ENCODE measurements at places on chromosomes 1 and 21.

DNA sequence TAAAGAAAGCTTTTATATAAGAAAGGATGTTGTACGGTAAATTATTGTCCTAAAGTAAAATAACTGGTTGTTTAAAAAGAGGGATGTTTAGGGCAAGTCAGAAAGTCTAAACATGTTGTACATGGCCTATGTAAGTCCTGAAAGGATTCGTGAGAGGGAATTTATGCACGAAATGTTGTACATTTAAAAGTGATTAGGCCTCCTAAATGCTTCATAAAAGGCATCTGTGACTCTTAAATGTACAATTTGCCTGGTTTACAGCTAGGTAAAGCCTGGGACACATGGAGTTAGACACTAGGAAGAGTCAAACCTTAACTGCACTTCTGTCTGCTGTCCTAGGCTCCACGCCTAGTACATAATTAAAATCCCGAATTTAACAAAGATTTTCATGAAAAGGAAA, 9.7 kb downstream of the KRTAP13-3 start:
- DNase-seq, result no peak

- no peak for DNase-seq
Observed at GRCh38 chr1:82896036-82896435, 1095.3 kb downstream of the ADGRL2 start.

GRCh38 chr1:67371681-67372080, 58.5 kb downstream of the SERBP1 start:
- DNase-seq, result no peak

GRCh38 chr1:210132582-210132981, 100.0 kb upstream of the SERTAD4 start:
- DNase-seq, result no peak

- DNase-seq, result no peak
Observed at GRCh38 chr21:28239340-28239739, 753.3 kb downstream of the LTN1 start.

DNA sequence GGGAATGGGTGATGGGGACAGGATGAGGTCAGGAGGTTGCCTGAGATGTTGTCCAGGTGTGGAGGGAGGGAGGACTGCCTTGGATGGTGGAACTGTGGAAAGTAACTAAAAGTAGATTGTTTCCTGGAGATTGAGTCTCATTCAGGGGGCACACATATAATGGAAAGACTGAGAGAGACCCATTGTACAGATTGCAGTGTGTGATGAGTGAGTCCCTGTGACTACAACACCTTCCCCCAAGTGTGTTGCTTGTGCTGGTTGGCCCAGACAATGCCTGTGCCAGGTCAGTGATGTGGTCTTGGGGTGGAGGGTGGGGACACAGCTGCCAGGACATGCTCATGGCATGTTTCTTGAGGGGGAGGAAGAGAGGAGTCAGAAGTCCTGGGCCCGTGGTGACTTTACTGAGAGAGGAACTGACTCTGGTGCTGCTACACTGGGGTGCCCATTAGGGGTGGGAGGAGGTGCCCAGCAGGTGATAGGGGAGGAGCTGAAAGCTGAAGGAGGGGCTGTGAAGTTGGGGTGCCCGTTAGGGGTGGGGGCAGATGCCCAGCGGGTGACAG, 5.2 kb downstream of the SNAP47 start:
- DNase-seq, result no peak

- DNase-seq, result no peak
Observed at GRCh38 chr1:178684542-178685000, 40.5 kb upstream of the RALGPS2 start.

DNA sequence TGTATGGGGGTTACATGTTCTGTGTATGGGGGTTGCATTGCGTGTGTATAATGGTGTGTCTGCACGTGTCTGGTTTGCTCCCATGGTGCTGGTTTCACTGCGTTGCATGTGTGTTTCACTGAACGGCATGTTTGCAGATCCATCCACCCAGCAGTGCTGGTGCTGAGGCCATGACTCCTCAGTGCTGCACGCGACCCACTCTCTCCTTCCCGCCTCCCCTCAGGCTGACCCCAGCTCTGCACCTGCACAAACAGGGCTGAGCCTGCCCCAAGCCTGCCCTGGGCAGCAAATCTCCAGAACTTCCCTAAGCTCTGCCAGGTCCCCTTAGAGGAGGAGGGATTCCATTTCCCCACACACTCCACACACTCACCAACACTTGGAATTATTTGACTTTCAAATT, 18.7 kb downstream of the ACTRT2 start:
- no peak for DNase-seq

DNA sequence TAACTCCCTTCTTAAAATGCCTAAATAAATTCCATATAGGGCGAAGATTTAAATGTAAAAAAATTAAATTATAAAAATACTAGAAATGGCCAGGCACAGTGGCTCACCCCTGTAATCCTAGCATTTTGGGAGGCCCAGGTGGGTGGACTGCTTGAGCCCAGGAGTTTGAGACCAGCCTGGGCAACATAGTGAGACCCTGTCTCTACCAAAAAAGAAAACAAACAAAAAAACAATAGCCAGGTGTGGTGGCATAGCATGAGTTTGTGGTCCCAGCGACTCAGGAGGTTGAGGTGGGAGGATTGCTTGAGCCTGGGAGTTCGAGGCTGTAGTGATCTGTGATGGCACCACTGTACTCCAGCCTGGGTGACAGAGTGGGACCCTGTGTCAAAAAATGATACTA, 17.8 kb downstream of the SORT1 start:
- no peak for DNase-seq

DNA sequence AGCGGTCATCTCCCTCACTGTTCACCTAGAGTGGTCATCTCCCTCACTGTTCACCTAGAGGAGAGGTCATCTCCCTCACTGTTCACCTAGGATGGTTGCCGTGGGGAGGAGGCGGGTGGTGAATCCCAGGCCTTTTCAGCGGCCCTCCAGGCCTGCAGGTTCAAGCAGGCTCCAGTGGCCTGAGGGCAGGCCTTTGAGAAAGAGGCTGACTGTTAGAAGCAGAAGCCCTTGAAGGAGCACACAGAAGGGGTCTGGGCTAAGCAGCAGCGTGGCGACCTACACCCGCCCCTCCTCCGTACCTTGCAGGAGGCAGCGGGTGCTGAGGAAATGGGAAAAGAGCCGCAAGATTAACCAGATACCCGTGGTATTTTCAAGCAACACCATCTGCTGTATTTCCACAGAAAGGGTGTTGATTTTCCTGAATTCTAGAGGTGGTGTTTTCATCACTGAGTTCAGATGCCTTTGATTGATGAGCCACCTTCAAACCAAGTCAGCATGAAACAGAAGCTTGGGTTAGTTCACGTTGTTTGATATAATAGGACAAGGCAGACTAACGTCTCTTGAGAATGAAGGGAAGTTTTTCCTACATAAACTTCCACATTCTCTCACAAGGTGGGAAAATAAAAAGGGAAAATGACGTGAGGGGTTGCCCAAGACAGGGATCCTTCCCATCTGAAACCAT, 289.5 kb downstream of the KIF26B start:
- no peak for DNase-seq

DNA sequence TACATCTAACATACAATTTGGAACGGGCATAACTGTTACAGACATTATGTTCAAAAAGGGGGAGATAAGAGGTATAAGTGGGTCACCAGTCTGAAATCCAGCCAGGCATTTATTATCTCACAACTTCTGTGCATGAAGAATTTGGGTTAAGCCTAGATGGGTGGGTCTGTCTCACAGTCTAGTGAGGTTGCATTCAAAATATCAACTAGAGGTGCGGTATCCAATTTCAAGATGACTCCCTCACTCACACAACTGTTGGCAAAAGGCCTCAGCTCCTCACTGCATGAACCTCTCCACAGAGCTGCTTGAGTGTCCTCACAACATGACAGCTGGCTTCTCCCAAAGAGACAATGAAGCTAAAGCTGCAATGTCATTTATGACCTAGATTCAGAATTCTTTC, 4.7 kb downstream of the AUNIP start:
- no peak for DNase-seq

DNA sequence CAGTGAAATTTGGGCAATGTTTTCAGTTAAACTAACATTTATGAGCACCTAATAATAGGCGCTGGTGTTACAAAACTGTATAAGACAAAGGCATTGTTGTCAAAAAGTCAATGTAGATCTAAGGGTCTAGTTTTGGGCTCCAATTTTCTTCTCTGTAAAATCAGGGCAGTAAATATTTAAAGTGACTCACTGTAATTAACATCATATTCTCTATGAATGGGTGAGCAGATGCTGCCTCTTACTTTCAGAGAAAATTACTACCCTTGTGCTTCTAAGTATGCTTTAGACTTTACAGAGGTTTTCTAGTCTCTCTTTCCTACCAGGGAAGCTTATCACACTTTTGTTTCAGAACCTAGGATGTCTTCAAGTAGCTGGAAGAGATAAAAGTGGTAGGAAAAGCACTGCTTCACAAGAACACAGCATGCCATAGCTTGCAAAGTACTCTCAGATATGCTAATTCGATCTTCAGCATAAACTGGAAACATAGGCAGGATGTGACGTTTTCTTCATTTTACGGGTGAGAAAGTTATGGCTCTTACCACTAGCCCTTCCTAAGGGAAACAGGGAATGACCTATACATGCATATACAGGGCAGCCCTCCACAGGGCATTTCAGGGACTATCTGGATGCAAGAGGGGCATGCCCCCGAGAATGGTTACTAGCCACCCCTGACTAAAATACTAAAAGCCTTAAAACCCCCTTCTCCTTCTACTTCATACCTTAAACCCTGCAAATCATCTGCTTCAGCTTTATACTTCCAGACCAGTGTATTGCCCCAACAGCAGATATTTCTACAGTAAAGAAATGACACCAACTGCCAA, 2.6 kb downstream of the C1orf116 start:
- DNase-seq, result no peak

- DNase-seq, result no peak
Observed at GRCh38 chr1:206686478-206687249, 2.0 kb downstream of the MAPKAPK2 start.

DNA sequence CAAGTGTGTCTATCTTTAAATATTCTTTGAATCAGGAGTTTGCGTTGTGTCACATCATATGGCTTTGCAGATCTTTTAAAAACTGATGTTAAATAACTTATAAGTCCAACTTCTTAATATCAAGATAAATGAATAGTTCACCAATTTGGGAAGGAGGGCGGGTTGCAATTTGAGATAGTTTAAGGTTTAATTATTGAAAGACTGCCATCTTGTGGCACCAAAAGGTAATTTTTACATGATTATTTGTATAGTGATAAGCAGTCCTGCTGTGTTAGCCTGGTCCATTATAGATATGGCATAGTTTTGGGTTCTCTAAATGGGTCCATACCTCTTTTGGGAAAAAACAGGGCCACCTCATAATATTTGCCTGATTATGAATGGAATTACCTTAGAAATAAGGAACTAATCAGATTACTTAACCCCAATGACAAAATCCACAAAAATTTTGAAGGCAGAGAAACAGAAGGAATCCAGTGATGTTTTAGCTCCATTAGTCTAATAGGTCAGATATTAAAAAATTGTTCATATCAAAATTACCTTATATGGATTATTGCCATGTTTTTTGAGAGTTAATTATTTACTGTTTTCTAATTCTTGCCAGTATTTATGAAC, 64.3 kb downstream of the PRKAA2 start:
- DNase-seq, result no peak

DNA sequence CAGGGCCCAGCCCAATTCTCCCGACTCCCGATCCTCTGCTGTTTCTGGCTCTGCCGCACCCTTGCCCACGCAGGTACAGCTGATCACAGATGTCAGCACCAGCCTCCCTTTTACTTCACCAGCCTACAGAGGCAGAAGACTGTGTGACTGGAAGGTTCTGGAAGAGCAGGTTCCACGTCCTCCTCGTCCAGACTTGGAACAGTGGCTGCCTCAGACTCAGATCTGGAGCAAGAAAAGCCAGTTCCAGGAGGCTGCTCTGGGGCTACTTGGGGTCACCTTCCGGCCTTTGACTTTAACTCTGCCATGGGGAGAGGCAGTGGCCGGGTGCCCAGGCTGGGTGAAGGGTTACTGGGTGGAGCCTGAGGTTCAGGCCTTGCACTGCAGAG, 16.1 kb upstream of the KLHDC7A start:
- no peak for DNase-seq

DNA sequence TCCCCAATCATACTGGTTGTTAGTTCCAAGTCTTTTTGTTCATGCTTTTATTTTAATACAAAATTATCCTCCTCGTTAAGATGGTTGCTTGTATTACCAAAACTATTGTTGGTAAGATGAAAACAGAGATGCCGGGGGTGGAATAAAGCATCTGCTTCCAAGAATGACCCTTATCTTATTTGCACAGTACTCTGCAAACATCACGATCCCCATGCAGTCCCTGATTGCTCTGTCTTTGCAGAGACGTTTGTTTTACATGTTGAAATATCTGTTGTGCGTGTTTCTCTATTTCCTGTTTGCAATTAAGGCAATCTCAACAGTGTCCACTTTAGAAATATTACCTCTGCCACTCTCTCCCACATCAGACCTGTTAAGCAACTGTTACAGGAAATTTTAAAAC, 141.3 kb upstream of the NCAM2 start:
- DNase-seq, result no peak

DNA sequence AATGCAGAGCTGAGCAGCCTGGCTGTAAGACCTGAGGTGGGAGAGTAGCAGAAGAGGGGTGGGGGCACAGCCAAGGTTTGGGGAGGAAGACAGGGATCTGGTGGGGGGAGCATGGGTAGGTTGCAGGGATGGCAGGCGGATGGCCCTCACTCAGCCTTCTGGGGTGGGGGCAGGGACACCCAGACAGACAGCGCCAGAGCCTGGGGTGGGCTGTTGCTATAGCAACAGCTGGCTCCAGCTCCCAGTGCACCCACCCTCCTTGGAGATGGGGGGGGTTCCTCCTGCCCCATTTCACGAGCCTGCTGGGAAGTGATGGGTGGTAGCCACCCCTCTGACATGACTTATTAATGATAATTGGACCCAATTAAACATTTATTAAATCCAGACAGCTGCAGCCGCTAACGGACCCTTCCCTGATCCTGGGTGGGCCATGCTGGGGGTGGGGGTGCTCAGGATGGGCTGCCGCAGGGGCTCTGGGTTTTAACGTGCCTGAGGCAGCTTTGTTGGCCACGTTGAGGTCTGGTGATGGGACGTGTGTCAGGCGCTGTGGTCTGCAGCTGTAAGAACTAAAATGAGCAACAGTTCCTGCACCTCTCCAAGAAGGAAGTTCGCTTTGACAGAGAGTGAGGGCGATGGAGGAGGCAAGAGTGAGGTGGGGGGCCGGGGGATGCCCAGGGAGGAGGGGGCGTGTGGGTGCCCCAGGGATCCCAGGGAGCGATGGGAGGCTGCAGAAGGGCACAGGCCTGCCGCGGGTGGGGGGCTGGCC, 19.4 kb downstream of the AGRN start:
- DNase-seq, result no peak

GRCh38 chr1:218711001-218711400, 365.9 kb downstream of the TGFB2 start:
- DNase-seq, result no peak

GRCh38 chr1:224745924-224746323, 129.8 kb downstream of the CNIH3 start:
- DNase-seq, result no peak

GRCh38 chr1:172719066-172719627, 60.2 kb downstream of the FASLG start:
- no peak for DNase-seq

- no peak for DNase-seq
Observed at GRCh38 chr21:45366931-45367401, 38.0 kb upstream of the COL18A1 start.

- DNase-seq, result no peak
Observed at GRCh38 chr1:210151052-210151672, 81.4 kb upstream of the SERTAD4 start.

All from iPS DF 19.7 (cell line).